Central memory CD8-positive, alpha-beta T cell (primary cell): ENCODE measurements at places on chromosomes 6 and 20.

GRCh38 chr6:44297063-44298038 lies 15.8 kb downstream of the AARS2 start:
- no peak for DNase-seq

DNA sequence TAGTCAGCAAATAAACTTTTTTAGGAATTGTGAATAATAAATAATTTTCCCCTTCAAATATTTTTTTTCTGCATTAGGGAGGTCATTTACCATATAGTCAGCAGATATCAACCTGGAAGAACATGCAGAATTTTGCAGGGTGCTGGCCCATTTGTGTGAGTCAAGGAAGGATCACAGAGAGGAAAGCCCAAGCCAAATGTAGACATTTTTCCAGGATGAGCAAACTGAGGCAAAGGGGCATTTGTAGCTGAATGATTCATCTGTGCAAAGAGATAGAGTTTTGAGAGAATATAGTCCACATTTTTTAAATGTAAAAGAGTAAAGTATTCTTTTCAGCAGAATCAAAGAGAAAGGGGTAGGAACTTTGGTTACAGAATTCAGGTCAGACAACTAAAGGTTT lies 555.5 kb upstream of the MARCKS start:
- DNase-seq = no peak

- no peak for DNase-seq
Measured at GRCh38 chr6:133995296-133995695, 42.3 kb downstream of the TBPL1 start.

DNA sequence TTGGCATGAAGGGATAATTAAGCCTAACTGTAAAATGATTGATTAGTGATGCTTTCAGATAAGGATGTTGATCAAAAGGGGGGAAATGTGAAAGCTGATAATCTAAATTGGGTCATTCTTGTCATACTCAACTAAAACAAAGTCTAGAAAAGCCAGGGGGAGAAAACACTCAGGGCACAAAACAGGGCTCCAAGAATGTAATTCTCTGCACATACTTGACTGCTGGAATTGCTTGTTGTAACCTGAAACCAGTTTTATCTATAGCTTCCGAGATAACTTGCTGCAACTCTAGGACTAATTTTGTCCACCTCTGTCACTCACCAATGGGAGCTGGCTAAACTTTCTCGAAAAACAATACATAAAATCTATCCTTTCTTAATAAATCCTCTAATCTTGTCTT lies 310.3 kb downstream of the CLVS2 start:
- no peak for DNase-seq

DNA sequence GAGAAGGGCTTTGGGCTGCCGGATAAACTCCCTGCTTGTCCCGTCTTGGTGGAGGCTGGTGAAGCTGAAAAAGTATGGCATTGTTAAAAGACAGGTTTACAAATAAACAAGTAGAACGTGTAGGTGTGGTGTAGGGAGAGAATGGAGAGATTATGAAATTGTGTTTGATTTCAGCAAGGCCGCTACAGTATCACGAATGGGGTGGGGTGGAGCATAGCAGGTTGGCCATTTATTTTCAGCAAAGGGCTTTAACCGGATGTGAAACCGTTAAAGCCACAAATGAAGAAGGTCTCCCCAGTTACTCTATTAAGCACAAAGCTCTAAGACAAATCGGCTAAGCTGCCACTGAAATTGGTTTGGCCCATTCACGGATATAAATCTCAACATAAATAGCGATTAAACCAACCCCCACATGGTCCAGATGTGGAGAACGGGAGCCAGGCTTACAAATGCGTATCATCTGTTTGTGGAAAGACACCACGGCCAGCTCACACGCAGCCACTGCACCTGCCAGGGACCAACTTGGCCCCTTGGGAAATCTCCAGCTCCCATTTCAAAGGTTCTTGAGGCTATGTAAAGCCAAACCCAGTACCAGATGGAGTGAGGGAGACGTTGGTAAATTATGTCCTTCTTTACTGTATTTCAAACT lies 94.0 kb downstream of the ZMYND8 start:
- no peak for DNase-seq

DNA sequence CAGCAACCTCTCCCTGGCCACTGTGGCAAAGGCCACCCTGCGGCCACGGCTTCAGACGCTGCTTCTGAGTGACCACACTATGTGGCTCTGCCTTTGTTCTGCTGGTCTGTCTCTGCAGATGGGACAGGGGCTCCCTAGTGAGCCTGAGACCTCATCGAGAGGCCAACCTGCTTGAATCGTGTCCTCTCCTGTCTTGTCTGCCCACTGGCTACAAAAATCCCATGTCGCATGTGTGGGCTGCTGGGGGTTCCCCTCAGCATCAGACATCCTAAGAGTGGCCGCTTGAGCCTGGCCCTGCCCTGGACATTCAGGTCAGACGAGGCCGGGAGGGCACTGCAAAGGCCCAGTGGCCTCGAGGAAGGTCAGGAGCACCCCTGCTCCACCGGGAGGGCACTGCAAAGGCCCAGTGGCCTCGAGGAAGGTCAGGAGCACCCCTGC lies 222.9 kb downstream of the DLL1 start:
- DNase-seq = no peak

DNA sequence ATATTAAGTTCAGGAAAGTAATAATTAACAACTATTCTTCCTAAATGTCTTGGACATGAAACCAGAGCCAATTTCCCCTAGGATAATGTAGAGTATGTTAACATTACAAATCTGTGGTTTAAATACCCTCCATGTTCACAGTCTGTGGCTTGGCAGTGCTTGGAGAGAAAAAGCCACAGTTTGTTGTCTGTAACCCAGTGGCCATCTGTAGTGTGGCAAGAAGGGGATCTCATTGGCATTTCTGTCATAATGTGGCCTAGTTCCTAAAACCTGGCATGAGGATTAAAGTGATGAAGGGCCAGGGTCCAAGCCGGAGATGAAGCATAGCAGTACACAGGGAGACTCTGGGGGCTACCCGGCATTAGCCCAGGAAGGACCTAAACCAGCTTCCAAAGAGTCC lies 31.2 kb downstream of the SYNE1 start:
- DNase-seq = no peak
